ENCODE measurements at places on chromosomes 3 and 15.

- no peak for DNase-seq
These were observed 190.3 kb downstream of the OPA1 start for GRCh38 chr3:193783166-193783896.

DNA sequence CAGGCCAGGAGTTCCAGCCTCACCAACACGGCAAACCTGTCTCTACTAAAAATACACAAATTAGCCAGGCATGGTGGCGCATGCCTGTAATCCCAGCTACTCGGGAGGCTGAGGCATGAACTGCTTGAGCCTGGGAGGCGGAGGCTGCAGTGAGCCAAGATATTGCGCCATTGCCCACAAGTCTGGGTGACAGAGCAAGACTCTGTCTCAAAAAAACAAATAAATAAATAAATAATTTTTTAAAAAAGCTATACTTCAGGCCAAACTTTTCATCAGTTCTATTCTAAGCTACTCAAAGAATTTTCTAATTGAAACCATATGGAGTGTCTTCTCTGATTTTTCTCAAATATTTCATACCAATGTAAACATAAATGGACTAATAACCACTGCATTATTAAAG, 43.5 kb downstream of the PHC3 start:
- DNase-seq, result no peak

DNA sequence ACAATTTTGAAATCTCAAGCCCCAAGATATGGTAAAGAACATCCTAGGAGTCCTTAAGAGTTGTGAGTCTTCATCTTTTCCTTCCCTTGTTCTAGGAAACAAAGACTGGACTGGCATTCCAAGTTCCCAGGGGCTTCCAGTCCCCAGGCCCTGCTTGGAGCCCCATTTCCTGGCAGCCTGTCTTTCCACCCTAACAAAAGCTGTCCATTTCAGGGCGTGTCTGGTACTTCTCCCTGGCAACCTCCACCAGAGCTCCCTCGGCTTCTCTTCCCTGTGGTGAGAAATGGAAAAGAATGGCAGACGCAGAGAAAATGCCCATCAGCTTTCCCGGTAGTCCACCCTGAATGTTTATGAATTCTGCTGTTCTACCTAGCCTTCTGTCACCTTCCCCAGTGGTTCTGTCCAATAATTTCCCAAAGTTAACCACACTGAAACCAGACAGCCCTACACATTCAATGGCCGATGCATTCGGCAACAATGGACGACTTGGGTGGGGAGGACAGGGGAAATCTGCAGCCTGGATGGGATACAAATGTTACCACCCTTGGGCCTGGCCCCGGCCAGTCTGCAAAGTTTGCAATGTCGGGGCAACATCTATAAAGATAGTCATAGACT, 6.8 kb downstream of the RAB6B start:
- no peak for DNase-seq

DNA sequence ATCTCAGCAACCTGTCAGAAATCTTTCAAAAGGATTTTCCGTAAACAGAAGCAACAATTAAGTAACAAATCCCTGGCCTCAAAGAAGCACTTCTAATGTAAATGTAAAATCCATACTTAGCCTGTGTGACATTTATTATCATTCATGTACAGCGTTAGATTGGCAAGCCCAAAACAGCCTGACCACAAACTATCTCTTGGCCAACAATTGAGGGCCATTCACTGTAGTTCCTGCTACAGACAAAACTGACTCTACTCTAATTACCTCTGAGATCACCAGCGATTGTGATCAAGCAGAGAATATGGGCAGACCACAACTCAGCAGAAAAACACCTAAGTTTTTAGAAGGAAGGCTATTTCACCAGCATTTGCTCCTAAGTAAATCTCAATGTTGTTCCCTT, 9.2 kb downstream of the SHQ1 start:
- no peak for DNase-seq

GRCh38 chr3:48187301-48187578, 977 bp downstream of the CDC25A start:
- DNase-seq, result no peak

- DNase-seq, result no peak
These were observed 99.8 kb downstream of the KCNH8 start for GRCh38 chr3:19248143-19248542.

GRCh38 chr3:45435961-45436360, 47.6 kb downstream of the LARS2 start:
- DNase-seq, result no peak

DNA sequence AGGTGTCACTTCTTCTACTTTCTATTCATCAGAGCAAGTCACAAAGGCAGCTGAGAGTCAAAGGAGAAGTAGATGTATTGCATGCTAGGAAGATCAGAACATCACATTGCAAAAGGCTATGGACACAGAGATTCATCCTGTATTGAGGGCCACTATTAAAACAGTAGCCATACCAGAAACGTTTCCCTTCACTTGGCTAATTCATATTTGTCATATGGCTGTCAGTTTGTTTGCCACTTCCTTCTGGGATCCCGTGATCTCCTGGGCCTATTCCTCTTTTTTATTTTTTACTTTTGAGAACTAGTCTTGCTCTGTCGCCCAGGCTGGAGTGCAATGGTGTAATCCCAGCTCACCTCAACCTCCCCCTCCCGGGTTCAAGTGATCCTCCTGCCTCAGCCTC, 184.0 kb upstream of the SATB1 start:
- no peak for DNase-seq

- DNase-seq, result no peak
These were observed 31.3 kb downstream of the LDHAL6B start for GRCh38 chr15:59237924-59238331.

DNA sequence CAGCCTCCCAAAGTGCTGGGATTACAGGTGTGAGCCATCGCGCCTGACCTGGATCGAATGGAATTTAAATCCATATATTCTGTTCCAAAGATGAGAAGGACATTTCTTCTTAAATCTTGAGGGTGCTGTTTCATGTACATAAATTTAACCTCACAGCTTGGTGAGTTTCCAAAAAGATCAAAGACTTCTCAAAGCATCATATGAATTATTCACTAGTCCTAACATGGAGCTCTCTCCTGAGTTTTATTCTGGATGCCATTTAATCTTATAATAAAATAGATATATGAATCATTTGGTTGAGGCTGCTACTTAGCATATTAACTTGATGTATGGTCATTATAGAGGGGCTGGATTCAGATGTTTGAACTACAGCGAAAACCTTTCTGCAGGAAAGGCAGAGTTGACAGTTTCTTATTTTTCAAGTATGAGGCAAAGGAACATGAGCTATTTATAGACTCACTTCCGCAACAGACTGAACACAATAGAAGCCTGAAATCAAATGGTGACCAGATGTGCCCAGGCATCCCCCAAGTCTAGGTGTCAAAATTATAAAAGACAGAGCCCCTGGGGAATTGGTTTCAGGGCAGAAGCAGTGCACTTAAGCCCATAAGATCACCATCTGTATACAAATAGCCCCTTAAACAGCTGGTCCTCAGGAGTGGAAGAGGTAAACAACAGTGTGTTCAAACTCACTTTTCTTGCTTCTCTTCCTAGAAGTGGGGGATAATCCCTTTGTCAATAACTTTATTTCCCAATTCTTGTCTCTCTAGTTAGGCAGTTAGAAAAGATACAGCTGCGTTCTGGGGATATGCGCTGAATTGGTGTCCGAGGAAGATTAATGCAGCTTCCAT, 29.7 kb downstream of the STARD9 start:
- no peak for DNase-seq

DNA sequence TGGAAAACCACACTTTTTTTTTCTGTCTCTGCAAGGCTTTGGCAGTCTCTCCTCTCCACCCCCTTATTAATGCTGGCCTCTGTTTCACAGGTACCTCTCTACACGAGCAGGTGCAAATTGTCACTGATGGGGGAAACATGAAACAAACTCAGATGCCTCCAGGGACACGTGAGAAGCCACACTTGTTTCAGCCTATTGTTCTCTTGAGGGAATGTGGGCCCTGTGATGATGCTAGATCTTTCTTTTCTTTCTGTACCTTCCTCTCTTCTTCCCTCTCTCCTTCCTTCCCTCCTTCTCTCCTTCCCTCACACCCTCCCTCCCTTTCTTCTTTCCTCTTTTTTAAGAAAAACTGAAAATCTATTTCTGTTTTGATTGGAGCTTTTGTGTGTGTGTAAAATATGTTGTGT, 5.7 kb upstream of the BLM start:
- DNase-seq, result no peak

GRCh38 chr3:52857133-52857532, 22.3 kb upstream of the MUSTN1 start:
- DNase-seq, result no peak

- no peak for DNase-seq
These were observed 59.4 kb downstream of the HACD2 start for GRCh38 chr3:123525433-123525832.

DNA sequence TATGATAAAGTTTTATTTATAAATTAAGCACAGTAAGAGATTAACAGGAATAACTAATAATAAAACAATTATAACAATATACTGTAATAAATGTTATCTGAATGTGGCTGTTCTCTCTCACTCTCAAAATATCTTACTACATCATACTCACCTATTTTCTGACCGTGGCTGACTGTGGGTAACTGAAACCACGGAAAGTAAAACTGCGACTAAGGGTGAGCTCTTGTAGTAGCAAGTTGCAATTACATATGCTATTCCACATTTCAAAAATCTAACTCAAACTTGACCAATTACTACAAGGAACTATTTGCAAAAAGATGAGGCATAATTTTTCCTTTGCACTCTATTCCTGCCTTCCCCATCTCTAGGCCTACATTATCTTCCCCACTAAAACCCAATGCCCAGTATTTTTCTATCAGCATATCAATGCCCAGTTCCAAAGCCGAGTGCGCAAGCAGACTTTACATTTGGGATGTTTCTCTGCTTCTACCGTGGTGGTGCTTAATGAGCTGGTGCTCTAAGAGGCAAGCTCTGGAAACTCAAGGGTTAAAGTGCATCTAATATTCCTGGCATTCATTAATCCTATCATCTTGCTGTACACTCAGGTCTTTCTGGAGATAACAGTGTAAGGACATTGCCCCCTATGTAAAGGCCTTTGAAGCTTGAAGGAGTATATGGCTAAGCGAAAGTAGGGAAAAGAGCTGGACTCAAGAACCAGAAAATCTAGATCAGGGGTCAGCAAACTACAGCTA, 6.7 kb downstream of the PCYT1A start:
- no peak for DNase-seq

DNA sequence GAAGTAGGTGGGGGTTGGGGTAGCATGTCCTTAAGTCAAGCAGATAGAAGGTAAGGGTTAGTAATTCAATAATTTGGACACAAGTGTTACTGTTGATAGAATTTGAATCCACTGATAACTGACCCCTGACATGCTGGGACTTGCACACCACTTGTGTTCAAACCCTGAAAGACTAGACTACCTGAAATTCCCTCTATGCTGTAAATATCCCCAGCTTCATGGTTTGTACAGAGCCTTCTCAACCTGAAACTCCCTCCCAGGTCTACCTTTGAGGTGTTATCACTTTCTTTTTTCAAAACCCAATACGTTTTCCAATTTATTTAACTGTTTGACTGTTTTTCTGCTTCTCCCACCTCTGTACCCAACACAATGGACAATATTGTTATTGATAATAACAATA, 459.6 kb downstream of the NLGN1 start:
- no peak for DNase-seq

DNA sequence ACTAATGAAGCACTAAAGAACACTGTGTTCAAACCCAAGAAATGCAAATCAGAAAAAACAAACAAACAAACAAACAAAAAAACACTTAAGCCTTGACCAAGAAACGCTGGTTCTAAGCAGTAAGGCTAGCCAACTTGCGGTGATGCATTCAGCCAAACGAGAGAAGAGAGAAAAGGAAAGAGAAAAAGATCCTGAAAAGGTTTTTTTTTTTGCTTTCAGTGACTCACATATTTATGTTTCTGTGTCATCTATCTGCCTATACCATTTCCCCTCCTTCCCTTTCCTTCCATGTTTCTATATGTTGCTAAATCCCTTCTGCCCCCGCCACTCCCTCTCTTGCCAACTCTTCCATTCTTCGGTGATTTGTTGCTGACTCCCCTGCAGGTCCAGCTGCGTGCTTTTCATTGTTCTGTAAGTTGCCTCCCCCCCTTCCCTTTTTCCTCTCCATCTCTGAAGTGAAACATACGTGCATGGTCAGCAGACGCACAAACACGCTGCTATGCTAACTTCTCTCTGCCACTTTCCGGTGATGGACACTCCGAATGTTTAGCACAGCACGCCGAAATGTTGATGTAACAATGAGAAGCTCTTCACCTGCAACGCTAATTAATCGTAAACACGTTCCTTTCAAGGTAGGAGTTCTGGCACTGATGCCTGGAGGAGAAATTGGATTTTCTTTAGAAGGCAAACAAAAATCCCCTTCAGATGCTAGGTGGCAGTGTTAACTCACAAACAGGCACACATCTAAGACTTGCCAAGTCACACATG, 154.4 kb downstream of the TUSC7 start:
- DNase-seq, result no peak

DNA sequence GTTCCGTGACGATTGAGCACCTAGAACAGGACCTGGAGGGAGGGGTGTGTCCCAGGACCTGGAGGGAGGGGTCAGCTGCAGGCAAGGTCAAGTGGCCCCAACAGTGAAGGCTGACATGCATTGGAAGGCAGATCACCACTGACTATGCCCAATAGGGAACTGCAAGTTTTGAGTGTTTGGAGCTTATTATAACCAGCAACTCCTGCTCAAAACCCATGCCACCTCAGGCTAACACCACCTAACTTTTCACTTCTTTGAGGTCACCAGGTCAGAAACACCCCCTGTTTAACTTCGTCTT, 93.1 kb downstream of the MYLK start:
- DNase-seq, result no peak

- no peak for DNase-seq
These were observed 23.8 kb upstream of the PSMD6 start for GRCh38 chr3:64046996-64047594.

- no peak for DNase-seq
These were observed 328.1 kb upstream of the ATP10A start for GRCh38 chr15:26191193-26191592.

- DNase-seq, result no peak
These were observed 150.2 kb upstream of the MLF1 start for GRCh38 chr3:158420654-158421396.

DNA sequence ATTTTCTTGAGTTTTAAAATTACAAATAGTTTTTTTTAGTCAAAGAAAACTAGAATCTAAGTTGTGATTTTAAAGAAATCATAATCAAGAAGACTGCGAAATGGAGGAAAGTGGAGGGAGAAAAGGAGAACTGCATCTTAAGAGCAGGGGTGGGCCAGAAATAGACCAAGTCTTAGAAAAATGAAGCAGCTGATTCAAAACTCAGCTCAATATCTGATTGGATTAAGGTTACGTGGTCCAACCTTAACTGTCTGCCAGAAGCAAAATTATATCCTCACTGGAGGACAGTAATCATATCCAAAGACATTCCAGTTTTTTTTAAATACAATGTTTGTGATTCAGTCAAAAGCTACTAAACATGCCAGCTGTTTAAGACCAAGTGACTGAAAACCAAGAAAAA, 41.4 kb downstream of the CHSY1 start:
- no peak for DNase-seq

DNA sequence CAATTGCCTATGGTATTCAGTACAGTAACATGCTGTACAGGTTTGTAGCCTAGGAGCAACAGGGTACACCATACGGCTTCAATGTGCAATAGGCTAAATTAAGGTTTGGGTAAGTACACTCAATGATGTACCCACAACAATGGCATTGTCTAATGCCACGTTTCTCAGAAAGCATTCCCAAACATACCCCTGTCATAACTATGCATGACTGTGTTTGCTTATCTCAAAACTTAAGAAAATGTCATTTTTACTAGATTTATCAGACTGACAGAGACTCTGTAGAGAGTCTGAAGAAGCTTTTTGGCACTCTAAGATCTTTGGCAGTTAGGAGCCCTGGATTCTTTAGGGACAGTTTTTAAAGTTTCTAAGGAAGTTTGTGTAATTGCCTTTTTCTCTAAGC, 59.9 kb downstream of the MECOM start:
- no peak for DNase-seq

Measured in CD4-positive, alpha-beta T cell treated with Interferon gamma for 1 hour (primary cell).